ENCODE measurements at places on chromosomes 3 and 15. TPM values are rescaled to one million over a fixed set of nuclear protein-coding genes. Genes with fewer than 3 reads are reported as not detected.

GRCh38 chr3:194604126-194604525, 29.1 kb downstream of the TMEM44 start:
- no peak for DNase-seq

CHRNA7 gene
- 13.1 TPM for polyA plus RNA-seq

DNA sequence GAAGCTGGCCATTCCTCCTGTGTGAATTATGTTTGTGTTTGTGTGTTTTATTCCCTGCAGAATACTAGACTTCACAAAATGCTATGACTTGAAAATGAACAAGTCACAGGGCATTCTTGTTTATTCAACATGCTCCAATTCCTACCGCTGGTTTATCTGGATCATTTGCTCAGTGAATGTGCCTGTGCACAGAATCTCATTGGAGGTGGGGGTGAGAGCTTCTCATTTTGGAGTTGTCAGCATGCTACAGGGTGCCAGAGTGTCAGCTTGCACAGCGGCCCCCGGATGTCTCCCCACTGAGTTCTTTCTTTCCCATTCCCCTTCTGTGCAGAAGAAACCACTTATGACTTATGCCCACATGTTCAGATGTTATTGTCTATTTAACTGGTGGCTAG, 428.7 kb downstream of the ROBO2 start:
- DNase-seq = no peak

DNA sequence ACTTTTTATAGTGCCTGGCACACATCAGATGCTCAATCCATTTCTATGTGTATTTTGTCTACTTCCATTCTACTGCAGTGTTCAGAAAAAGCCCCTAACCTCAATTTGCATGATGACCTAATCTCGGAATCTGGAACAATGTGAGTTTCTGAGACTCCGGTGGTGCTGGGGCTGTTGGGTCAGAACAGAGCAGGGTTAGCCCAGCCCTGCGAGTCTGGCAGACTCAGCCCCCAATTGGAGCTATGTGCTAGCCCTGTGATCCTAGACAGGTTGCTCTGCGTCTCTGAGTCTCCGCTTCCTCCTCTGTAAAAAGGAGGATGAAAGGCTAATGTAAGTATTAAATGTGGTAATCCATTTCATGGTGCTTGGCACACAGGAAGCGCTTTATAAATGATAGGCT, 95.0 kb upstream of the ICE2 start:
- no peak for DNase-seq

DNA sequence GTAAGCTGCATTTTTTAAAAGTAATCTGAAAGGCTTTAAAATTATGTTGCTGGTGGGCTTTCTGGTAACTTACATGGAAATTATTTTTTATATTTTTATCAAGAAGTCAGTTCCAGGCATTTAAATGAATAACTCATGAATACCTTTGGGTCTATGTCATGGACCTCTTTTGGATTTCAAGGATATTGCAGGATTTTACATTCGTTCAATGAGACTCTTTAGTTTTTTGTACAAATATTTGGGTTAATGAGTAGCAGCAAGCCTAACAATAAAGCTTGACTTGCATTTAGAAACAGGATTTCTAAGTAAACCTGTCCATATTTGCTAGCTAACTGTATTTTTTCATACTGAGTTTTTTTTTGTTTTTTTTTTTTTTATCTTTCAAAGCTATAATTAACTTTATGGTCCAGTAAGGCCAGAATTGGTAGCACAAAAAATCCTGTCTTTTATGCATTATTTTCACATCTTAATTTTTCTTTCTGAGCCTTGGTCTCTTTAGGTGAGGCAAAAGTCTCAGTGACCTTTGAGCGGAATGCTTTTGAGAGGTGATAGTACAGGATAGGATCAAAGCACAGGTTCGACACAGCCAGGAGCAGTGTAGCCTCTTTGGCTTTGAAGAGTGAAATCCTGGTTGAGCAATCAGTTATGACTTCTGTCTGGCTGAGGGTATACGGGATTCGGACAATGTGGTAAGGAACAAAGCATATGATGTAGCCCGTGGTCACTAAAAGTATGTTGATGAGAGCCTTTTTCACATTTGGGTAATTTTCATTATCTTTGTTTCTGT, 4.8 kb downstream of the GPR171 start:
- DNase-seq = no peak

Measured in right renal cortex interstitium (tissue), 3 donors.